ENCODE measurements at places on chromosomes 7 and 10. TPM values are rescaled to one million over a fixed set of nuclear protein-coding genes. Genes with fewer than 3 reads are reported as not detected.

The SUN3 gene
- total RNA-seq: not detected

The OR2A42 gene
- total RNA-seq: 0.07 TPM

The A1CF gene
- total RNA-seq: not detected

The BAMBI gene
- not detected for total RNA-seq

The MMRN2 gene
- not detected for total RNA-seq
